ENCODE measurements at places on chromosomes 1 and 21.

DNA sequence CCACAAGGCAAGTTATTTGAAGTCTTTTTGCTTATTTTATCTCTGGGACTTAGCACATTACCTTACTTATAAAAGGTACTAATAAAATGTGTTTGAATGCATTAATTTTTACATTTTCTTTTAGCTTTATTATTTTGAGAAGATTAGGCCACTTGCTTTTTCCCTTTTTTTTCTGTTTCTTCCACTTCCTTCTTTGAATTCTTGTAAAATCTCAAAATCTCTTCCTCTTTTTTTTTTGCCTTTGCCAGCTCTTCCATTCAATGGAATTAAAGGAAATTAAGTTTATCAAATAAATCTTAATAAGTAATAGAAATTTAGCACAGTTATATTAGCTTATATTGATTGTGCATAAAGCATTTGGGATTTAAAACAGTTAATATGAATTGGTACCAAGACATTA lies 260.9 kb downstream of the SRGAP2C start:
- no peak for DNase-seq

DNA sequence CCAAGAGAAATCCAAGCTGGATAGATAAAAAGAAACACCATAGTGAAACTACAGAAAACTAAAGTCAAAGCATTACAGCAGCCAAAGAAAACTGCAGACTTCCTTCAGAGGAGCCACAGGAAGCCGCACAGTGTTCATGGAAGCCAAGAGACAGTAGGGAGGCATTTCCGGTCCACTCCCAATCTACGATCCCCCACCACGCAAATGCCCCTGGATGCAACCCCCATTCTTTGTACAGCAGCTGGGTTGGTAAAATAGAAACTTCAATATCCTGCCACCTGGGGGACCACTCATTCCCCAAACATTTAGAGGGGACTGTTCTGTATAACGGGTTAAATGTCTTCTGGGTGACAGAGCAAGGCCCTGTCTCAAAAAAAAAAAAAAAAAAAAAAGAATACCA lies 43.9 kb upstream of the TSPEAR start:
- peak; percentile 44 for DNase-seq

DNA sequence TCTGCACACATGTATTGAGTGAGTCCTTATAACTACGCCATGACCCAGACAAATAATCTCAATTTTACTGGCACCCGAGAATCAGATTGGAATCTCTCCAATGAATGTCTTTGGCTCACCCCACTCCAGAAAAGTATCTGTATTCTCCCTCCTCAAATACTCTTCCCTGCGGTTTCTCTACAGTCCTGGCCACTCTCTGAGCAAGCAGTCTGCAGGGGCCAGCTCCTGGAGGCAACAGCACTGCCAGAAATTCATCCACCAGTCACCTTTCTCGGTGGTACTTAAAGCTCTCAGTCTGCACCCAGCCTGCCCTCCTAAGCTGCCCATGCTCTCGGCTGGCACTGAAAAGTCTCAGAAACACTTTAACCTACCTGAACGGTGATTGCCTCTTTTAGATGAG lies 16.1 kb upstream of the LYST start:
- peak; percentile 61 for DNase-seq

DNA sequence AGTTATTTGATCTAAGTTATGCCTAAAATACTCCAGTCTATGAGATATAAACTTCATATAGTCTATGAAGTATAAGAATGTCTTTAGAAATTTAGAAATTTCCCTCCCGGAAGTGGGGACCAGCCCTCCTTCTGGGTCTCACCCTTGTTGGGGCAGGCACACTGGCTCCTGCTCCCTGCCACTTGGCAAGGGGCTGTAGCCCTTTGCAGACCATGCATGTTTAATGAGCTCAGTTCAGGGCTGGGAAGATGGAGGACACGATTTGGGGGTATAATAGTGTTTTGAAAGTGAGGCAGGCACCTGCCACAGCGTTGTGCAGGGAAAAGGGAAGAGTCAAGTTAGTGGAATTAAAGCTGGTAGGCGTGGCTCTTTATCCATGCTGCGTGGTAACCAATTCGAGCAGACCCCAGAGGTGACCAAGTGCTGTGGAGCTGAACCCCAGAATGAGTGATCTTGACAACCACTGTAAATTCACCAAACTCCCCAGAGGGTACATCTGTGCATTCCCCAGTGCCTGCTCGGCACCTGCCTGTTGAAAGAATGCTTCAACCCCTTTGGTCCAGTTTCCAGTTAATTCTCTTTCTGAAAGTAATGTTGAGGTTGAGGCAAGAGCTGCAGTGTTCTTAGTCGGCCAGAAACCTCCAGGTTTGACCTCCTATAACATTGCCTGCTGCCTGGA lies 79.6 kb downstream of the DOP1B start:
- DNase-seq: no peak

GRCh38 chr1:247496581-247497285 lies 38.8 kb upstream of the OR2B11 start:
- DNase-seq: no peak
